ENCODE measurements at places on chromosomes 11 and 22.

- no peak for DNase-seq
These were observed 60.5 kb downstream of the CD82 start for GRCh38 chr11:44625759-44626523.

GRCh38 chr11:120784566-120785251 is 239.2 kb upstream of the TBCEL start:
- DNase-seq: no peak

- no peak for DNase-seq
These were observed 109.7 kb upstream of the RRM1 start for GRCh38 chr11:3984896-3985295.

GRCh38 chr11:34633990-34634693 is 13.2 kb downstream of the EHF start:
- DNase-seq: no peak

DNA sequence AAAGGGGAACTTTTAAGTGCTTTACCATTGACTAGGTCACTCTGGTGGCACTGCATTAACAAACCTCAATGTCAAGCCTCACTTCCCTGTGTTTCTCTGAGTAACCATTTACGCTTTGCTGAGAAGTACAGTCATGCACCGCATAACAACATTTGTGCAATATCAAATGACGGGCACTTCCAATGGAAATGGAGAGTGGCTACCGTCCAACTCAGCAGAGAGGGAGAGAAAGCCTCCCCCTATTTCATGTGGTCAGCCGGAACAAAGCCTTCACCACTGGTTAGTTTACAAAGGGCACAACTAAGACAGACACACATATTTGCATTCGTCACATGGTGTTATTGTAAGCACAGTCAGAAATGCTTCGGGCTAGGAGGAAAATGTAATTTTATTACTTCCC is 117.3 kb downstream of the RASSF10 start:
- DNase-seq: peak; percentile 98

- no peak for DNase-seq
These were observed 34.4 kb downstream of the HIRA start for GRCh38 chr22:19396934-19397733.

DNA sequence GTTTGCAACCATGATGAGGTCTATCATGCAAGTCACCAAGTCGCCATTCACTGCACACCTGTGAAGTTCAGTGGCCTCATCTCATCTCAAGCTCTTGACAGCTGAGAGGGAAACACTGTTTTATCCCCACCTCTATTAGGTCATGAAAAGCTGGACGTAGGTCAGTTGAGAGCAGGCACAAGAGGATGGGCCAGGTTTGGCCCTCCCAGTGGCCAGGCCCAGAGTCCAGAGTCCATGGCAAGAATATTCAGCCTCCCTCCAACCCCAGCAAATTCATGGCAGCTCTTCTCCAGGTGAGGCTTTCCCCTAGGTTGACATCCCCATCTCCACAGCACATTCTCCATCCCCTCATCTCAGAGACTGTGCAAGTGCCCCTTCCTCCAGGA is 22.0 kb upstream of the ISX start:
- no peak for DNase-seq

DNA sequence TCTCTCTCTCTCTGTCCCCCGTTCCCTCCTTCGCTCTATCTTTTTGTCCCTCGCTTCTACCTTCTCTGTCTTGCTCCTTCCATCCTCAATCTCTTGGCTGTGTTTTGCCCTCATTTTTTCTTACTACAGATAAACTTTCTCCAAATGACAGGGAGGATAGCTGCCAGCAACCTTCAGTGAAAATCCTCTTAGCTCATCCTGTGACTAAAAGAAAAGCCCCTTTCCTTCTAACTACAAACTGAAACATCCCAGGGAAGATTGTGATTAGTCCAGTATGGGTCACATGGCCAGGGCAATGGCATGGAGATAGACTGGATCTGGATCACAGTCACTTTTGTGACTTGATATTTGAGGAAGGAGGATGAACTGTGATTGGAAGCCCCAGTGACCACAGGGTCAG is 10.4 kb downstream of the SPON1 start:
- DNase-seq: no peak

GRCh38 chr11:128341280-128342248 is 245.8 kb downstream of the ETS1 start:
- DNase-seq: no peak

DNA sequence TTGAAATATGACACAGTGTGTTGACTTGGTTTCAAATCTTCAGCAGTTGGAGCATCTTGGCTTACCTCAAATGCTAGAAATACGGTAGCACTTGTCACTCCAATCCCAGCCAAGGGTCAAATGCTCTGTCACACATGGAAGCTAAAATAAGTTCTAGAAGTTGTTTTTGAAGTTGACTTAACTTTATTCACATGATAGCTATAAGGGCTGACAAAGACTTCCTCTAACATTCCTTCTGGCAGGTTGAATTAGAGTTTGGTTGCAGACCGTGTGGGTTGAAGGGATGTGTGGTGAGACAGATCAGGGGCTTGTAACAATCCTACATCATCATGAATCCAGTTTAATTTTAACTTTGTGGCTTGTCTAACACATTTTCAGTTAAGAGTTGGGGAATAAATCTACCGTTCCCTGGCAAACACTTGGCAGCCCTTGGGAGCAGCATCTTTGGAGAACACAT is 4.6 kb downstream of the SLN start:
- peak; percentile 59 for DNase-seq

GRCh38 chr11:76856106-76856505 is 4.6 kb upstream of the ACER3 start:
- no peak for DNase-seq

GRCh38 chr11:35007277-35007676 is 90.9 kb downstream of the PDHX start:
- no peak for DNase-seq

- DNase-seq: no peak
These were observed 8.4 kb upstream of the SLC2A11 start for GRCh38 chr22:23849009-23850006.

DNA sequence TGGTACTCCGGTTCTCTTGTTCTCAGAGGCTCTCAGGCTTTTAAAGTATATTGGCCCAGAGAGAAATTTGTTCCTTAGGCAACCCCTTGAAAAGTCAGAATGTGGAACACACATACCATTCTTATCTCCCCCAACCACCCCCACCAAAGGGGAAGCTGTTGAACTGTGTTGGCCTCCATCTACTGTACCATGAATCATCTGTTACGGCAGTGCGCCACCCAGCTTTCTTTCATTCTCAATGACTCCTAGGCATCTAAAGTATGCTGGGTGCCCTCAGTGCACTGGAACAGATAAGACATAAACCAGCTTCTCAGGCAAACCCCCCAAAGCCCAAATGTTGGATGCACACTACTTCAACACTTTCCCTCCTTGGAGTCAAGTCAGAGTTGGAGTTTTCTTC is 696.2 kb upstream of the TENM4 start:
- peak; percentile 49 for DNase-seq

- DNase-seq: no peak
These were observed 417.7 kb downstream of the INSC start for GRCh38 chr11:15532432-15532831.

DNA sequence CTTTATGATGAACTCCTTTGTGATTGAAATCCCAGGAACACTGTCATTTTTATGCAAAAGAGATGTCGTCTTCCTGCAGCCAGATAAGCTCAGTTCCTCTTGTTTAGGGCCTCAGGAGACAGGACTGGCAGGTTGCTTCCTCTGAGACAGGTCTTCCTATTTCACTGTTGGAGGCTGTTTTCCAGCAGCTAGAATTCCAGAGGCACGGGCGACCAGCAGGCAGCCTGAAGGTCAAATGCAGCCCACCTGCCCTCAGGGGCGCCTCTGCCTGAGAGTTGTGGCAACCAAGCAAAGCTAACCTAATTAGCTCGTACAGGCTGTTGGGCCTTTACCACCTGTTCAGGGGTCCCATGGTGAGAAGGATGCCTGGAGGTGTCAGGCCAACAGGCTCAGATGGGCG is 22.3 kb downstream of the SLC6A5 start:
- DNase-seq: no peak

DNA sequence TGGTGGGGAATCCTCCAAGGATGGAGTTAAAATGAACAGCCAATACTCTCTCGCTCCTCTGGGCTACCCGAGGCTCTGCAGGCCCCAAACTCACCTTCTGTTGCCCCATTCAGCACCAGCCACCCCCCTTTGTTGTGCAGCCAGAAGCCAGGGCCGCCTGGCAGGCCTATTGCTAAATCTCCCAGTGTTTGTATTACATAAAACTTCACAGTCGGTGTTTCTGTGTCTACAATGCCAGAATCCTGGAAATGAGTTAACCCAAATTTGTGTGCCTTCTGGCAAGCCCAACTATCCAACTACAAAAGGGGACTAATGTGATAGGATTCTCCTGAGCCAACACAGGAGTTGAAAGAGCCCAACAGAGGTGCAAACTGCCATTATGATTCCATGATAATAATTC is 9.3 kb downstream of the KCNJ5 start:
- DNase-seq: no peak

GRCh38 chr11:117843666-117844484 is 19.3 kb upstream of the FXYD2 start:
- no peak for DNase-seq

- no peak for DNase-seq
These were observed 4.2 kb downstream of the LHFPL7 start for GRCh38 chr22:24942301-24942700.

- no peak for DNase-seq
These were observed 562.1 kb downstream of the BUD13 start for GRCh38 chr11:116210663-116211062.
